Liver (tissue), 10 donors: ENCODE measurements at places on chromosomes 5 and 9.

GRCh38 chr9:131467214-131467935 lies 35.3 kb upstream of the POMT1 start:
- DNase-seq, result no peak

DNA sequence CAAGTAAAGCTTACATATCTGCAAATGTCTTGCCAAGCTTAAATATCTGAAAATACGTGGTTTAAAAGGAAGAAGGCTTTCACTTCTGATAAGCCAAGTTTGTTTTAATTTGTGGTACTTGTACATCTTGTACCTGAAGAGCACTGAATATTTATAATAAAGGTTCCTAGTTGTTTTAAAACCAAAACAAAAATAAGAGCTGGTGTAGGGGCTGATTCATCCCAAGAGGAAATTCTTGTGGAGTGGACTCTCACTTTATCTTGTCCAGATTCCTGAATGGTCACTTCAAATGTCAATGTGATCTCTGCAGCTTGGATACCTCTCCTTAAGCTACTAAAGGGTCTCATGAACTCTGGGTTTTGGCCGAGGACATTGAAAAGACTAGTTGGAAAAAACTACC lies 29.5 kb downstream of the MAMDC2 start:
- no peak for DNase-seq

DNA sequence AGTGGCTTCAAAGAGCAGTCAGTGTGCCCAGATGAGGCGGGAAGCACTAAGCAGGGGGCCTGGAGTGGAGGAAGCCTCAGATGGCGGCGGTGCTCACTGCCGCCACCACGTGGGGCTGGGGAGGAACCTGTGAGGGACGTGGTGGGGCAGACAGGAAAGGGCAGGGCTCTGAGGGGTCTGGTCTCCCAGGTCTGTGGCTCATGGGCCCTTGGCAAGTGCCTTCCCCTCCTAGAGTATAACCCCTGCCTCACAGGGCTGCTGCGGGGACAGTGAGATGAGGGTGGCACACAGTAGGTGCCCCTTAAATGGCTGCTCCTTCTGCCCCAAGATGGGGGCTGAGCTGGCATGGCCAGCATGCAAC lies 26.6 kb downstream of the NR5A1 start:
- no peak for DNase-seq

DNA sequence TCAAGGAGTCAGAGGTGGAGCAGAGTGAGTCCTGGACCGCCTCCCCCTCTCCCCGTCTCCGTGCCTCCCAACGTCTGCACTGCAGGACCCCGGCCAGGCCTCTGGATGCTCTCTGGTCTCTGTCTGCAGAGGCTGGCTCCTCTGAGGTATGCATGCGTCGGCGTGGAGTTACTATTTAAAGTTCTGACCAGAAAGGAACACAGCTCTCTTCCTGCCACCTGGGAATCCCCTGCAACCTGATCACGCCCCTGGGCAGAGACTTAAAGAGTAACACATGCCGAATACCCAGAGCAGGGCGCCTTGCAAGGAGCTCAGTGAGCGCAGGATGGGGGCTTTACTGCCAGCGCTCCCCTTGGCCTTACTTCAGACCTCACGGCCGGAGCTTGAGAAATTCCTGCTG lies 16.0 kb downstream of the ANXA6 start:
- no peak for DNase-seq

GRCh38 chr5:138737494-138738265 lies 15.5 kb upstream of the CTNNA1 start:
- DNase-seq, result no peak

GRCh38 chr9:69888856-69889585 lies 68.4 kb downstream of the CFAP95 start:
- no peak for DNase-seq

GRCh38 chr5:125549322-125549911 lies 803.0 kb upstream of the ZNF608 start:
- no peak for DNase-seq

- no peak for DNase-seq
Measured at GRCh38 chr5:57915536-57915935, 432.9 kb upstream of the ACTBL2 start.

DNA sequence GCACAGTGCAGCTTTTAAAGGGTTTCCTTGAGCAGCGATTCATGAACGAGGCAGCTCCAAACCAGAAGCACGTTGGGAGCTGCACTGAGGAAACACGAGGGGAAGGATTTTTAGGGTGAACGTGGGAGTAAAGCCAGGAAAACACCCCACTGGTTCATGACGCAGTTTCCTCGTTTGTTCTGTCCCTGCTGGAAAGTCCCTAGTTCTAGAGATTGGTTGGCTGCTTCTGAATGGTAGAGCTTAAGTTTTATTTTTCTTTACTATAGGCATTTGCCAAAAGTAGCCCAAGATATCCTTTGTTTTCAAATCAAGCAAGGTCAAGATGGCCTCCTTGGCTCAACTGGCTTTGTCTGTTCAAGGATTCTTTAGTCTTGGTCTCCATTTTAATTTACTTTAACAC lies 116.5 kb upstream of the CACNA1B start:
- no peak for DNase-seq
